ENCODE measurements at places on chromosomes 5 and 9. TPM values are rescaled to one million over a fixed set of nuclear protein-coding genes. Genes with fewer than 3 reads are reported as not detected.

The PCDHA1 gene
- total RNA-seq = 0.42 TPM

GRCh38 chr9:89309166-89309565 is 1.8 kb upstream of the CKS2 start:
- DNase-seq = no peak

The ANKH gene
- total RNA-seq = 14.4 TPM

- no peak for DNase-seq
Measured at GRCh38 chr9:7802666-7803065, 3.1 kb upstream of the DMAC1 start.

- DNase-seq = peak; percentile 35
Measured at GRCh38 chr5:103808464-103809106, 246.0 kb upstream of the NUDT12 start.

The IGFBPL1 gene
- total RNA-seq = 28.8 TPM

- DNase-seq = no peak
Measured at GRCh38 chr9:136061405-136061804, 33.7 kb downstream of the NACC2 start.

The HAND1 gene
- not detected for total RNA-seq

GRCh38 chr5:124819201-124819600 is 72.8 kb upstream of the ZNF608 start:
- DNase-seq = no peak

The CER1 gene
- not detected for total RNA-seq

The GARNL3 gene
- total RNA-seq = 3.5 TPM

The DNLZ gene
- 100 TPM for total RNA-seq
